ENCODE measurements at places on chromosomes 3 and 15.

DNA sequence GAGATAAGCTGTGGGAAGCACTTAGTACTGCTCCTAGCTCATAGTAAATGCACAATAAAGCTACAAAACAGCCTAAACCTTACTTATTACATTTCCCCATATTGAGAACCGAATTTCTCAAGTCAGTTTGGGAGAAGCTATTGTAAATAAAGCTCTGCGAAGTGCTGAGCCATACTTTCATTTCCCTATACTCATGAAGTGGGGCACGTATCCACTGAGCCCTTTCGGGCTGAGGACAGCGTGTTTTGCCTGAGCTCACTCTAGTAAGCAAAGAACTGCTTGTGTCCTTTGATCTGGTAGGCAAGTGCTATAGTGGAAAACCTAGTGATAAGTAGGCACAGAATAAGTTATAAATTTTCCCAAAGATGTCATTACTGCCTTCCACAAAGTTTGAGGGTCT lies 165.0 kb downstream of the RSL24D1 start:
- peak; percentile 12 for DNase-seq

DNA sequence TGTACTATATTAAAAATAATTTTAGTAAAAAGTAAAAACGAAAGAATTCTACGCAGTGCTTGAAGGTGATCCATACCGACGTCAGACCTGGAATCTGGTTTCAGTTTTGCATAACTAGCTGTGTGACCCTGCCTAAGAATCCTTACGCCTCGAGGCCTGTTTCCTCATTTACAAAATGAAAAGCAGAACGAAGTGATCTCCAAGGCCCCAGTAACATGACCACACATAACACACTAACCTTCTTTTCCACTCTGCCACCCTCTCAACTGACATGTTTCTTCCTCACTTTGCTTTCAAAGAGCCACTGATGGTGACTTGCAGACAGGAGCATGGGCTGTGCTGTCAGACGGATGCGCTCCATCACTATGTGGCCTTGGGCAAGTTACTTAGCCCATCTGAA lies 4.8 kb downstream of the MESD start:
- DNase-seq = no peak

- DNase-seq = no peak
These were observed 5.7 kb downstream of the CHST13 start for GRCh38 chr3:126529585-126530170.

DNA sequence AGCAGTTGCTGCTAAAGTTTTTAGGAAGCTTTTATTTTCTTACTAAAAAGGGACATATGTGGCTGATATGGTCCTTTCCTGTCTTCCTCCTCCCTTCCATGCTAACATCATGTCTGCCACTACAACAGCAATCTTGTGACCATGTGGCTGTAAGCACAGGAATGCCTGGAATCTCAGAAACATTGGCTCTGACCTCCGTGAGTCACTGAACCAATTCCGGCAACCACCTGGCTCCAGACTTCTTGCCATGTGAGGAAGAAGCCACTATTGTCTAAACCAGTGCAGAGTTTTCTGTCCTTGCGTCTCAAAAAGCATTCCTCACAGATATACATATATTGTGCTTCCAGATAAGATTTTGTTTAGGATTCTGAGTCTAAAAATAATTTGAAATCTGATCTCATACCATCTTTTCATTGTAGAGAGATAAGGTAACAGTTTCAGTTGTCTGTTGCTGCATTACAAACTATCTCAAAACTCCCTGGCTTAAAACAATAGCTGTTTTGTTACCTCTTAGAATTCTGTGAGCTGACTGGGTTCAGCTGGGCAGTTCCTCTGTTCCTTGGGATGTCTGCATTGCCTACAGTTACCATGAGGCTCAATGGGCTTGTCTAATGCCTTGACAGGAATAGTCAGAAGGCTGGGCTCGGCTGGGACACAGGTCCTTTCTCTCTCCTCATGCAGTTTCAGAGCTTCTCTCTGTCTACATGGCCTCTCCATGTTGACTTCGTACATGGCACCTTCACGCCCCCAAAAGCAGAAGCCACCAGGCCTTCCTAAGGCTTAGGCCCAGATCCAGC lies 77.3 kb upstream of the MAGI1 start:
- no peak for DNase-seq

- no peak for DNase-seq
These were observed 34.8 kb downstream of the LINGO1 start for GRCh38 chr15:77597804-77598453.

GRCh38 chr3:119025171-119025795 lies 9.4 kb downstream of the IGSF11 start:
- DNase-seq = no peak

DNA sequence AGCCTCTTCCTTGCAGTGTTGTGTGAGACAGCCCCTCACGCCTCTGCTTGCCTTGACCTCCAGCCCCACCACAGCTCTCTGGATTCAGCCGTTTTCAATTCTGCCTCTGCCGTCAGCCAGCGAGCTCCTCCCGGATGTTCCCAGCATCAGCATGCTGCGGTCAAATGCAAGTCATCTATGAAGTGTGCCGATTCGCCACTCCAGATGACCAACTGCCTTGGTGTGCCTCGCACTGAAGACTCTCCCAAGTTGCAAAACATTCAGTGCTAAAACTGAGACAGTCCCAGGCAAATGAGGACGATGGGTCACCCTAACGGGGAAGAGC lies 30.6 kb upstream of the RASA2 start:
- DNase-seq = no peak

DNA sequence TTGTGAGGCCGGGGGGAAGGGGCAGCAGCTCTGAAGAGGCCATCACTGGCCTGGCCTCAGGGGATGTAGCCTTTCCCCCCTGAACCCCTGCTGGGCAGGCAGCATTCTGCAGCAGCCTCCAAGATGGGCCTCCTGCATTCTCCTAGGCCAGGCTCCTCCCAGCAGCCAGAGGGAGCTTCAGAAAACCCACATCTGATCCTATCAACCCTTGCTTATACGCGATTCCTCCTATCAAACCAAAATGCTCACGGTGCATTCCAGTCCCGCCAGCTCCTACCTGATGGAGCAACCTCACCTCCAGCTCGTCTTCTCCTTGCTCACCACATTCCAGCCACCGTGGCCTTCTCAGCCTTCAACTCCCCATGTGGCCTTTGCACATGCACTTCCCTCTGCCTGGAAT lies 85.7 kb downstream of the MEGF11 start:
- no peak for DNase-seq

- no peak for DNase-seq
These were observed 114.9 kb upstream of the MLF1 start for GRCh38 chr3:158456114-158456513.

- no peak for DNase-seq
These were observed 67.2 kb downstream of the NCEH1 start for GRCh38 chr3:172643506-172644179.

GRCh38 chr3:45313743-45314403 lies 74.5 kb upstream of the LARS2 start:
- DNase-seq = no peak

DNA sequence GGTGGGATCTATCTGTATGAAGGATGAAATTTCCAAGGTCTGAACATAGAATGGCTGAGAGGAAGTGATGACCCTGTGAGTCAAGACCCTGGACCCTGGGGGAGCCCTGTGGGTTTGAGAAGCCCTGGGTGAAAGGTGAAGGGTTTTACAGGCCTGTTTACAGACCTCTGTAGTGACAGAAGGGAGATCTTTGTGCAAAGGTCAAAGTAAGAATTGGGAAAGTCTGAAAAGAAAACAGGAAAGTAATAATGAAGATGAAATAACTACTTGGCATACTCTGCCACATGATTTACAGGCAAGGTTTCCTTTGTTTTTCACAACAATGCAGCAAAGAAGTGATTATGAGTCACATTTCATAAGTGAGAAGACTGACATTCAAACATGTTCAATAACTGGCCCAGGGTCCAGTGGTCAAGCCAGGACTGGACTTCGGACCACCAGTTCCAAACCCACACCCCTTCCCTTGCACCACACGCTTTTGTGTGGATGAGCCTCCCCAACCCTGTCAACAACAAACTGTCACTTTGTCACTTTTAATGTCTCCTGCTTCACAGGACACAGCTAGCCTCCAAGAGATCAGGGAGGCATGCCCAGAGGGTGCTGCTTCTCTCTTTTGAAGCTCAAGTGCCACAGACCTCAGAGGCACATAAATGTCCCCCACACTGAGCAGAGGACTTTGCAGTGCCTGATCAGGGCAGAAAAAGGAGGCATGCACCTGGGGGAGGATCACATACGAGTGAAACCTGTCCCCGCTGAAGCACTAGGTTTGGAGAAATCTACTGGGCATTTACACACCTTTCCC lies 21.5 kb downstream of the CD86 start:
- peak; percentile 67 for DNase-seq

DNA sequence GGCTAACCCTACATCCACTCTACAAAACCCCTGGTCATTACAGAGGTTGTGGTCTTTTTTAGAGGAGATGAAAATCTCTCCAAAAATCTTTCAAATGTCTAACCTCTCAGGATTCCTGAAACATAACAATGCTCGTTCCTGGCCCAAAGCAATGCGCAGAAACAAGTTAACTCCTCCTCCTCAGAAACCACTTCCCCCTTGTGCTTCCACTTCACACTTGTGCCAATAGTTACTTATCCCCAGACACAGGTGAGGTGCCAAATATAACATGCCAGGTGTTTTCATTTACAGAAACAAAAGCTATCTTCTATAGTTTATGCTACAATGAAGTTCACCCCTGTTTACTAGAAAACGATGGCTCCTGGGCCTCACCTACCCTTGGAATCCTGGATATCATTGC lies 6.2 kb downstream of the NDUFAF1 start:
- DNase-seq = no peak

GRCh38 chr3:196965112-196965803 lies 3.4 kb downstream of the PIGZ start:
- DNase-seq = no peak

- no peak for DNase-seq
These were observed 57.3 kb downstream of the ACAP2 start for GRCh38 chr3:195385526-195385925.

- DNase-seq = no peak
These were observed 53.9 kb upstream of the DAZL start for GRCh38 chr3:16658925-16659793.

DNA sequence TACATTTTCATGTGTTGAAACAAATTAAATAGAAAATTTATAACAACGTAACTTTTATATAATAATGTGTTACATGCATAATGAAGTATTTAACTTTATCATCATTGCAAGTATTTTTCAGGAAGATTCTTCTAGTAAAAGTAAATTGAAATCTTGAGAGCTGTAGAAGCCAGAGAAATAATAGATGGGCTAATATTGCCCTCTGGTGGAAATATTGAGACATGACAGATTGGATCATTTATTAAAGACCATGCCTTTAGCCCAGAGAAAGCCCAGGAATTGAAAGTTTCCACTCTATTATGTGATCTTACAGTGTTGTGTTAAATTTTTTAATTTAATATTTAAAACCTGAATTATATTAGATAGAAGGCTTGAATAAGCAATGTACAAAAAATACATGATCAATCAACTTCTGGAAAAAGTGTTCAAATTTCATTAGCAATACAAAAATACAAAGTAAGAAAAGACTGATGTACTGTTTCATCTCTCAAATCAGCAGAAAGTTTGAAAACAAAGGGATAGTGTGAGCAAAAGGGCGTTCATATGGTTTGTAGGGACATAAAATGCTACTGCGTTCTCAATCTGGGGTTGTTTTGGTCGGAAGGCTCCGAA lies 52.7 kb upstream of the SPTSSB start:
- peak; percentile 60 for DNase-seq

- no peak for DNase-seq
These were observed 5.5 kb downstream of the WDR73 start for GRCh38 chr15:84648539-84648938.

- DNase-seq = peak; percentile 29
These were observed 62.7 kb downstream of the EOMES start for GRCh38 chr3:27659279-27660021.

DNA sequence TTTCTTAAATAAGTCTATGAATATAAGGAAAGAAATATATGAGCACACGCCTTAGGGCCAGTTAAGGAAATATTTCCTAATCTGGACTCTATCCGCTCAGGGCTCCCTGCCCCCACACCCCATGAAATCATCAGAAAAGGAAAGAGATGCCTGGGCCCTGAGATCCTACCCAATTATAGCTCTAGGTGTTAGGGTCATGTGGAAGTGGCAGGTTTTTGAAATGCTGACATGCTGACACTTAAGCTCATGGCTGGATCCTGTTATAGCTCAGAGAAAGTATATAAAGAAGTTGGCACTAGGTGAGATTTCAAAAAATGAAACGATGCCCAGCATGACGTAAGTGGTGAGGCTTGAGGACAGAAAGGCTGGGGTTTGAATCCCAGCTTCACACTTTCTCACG lies 43.5 kb upstream of the AKAP13 start:
- DNase-seq = peak; percentile 30

DNA sequence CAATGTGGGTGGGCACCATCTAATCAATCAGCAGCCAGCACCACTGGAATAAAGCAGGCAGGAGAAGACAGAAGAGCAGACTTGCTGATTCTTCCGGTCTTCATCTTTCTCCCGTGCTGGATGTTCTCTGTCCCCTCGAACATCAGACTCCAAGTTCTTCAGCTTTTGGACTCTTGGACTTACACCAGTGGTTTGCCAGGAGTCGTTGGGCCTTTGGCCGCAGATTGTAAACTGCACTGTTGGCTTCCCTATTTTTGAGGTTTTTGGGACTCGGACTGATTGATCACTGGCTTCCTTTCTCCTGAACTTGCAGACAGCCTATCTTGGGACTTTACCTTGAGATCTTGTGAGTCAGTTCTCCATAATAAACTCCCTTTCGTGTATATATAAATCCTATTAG lies 292.8 kb downstream of the BCHE start:
- no peak for DNase-seq

- DNase-seq = no peak
These were observed 102.5 kb downstream of the SH3GL3 start for GRCh38 chr15:83549623-83550022.

GRCh38 chr15:62452026-62452425 lies 286.9 kb upstream of the C2CD4B start:
- no peak for DNase-seq

GRCh38 chr3:58333206-58334012 lies 717 bp downstream of the PXK start:
- DNase-seq = peak; percentile 47

DNA sequence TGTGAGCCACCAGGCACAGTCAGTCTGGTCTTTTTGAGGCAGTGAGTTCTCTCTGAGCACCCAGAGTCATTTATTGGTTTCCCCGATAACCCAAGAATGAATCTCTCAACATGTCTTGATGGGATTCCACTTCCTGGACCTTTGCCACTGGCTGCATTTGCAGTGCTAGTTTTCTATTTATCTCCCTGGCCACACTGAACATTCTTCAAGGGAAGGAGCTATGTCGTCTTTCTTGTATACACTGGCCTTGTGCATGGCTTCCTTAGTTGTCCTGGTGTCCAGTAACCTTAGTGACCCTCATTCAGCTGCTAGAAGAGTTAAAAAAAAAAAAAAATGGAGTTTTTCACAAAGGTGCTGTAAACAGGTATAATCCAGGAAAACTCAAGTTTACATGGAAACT lies 64.9 kb upstream of the CMTM7 start:
- no peak for DNase-seq

GRCh38 chr15:93012786-93013185 lies 76.2 kb downstream of the RGMA start:
- DNase-seq = no peak

DNA sequence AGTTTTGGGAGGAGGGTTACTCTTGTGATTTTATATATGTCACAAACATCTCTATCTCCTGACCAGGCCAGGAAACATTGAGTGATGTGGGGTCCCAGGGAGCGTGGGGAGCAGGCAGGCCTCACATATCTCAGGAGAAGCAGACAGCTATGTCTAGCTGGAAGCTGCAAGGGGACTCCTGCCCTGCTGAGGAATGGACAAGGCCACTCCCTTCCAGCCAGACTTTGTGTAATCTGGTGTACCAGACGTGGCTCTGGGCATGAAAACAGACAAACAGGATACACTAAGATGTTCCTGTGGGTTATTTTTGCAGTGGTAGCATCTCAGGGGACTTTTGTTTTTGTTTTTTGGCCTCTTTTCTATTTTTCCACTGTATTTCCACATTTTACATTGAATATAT lies 23.2 kb downstream of the CYP8B1 start:
- DNase-seq = no peak
